ENCODE measurements at places on chromosomes 12 and 14.

GRCh38 chr14:92649934-92650545, 98.4 kb downstream of the LGMN start:
- no peak for DNase-seq

- DNase-seq: no peak
Observed at GRCh38 chr14:71597955-71598660, 334.1 kb upstream of the RGS6 start.

- DNase-seq: no peak
Observed at GRCh38 chr12:6380141-6381121, 3.5 kb upstream of the LTBR start.

DNA sequence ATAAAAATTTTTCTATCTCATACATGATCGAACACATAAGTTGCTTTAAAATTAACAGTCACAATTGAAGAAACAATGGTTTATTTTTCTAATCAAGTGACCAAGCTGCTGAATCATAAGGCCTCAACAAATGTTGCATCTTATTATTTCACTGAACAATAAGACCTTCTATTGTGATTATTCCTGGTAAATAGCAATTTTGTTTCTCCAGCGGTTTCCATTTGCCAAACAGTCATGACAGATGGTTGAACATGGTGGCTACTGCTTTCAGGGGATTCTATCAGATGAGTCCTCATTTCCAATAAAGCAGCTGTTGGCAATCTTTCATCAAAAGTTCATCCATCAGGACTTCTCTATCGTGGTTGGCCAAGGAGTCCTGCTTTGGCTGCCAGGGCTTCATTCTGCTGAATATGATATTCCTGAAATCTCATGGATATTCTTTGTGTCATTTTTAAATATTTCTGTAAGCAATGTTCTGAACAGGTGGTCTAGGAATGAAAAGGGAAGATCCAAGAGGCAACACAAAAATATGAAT, 13.0 kb downstream of the TOMM20L start:
- no peak for DNase-seq

DNA sequence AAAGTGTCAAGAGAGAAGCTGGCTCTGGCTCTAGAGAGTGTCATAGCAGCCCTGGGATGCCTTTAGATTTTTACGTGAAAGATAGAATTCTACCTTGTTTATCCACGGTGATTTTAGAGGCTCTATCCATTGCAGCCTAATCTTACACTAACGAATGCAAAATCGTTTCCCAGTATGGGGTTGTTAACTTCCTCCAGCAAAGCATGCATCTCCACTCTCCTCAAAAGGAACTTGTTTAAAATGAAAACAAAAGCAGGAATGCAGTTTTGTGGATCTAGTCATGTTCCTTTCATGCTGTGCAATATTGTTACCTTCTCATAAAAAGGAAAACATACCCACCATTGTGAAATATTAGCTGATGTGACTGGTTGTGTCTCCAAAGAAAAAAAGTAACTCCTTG, 88.4 kb downstream of the ANO2 start:
- no peak for DNase-seq

- no peak for DNase-seq
Observed at GRCh38 chr12:131349397-131350127, 361.3 kb upstream of the SFSWAP start.

DNA sequence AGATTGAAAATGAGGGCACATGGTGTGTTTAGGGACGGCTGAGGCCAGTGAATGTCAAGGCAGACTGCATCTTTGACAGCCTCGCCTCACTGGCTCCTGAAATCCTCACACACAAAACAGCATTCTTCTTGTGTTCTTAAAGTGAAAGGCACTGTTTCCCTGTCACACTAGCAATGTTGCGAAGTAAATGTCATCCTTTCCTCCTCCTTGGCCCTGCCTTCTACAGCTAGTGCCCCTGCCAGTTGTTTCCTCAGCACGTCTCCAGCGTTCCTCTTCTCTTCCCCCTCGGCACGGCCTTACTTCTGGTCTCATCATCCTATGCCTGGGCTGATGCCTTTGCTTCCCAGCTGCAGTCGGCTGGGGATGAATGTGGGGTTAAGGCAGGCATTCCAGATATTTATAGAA, 129.4 kb upstream of the DNM1L start:
- DNase-seq: no peak

- no peak for DNase-seq
Observed at GRCh38 chr12:107026806-107027635, 40.1 kb upstream of the MTERF2 start.

DNA sequence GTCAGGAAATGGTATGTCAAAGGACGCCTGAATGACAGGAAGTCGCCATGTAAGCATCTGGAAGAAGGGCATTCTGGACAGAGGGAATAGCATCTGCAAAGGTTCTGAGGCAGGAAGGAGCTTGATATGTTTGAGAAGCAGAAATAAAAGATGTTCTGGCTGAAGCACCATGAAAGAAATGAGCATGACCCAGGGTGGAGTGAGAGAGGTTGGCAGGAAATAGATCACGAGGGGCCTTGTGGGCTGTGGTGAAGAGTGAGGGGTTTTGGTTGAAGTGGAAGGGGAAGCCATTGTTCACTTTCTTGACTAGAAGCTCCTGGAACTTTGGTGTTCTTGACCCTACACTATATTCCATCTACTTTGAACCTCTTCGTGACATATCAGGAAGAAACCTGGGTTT, 99.4 kb upstream of the PARP11 start:
- DNase-seq: no peak
